ENCODE measurements at places on chromosomes 16 and 17.

GRCh38 chr17:8991514-8992285 lies 26.2 kb upstream of the PIK3R5 start:
- H3K4me1 ChIP-seq = no peaks in the 10 kb centered on the region
- no peak overlapping the region for H3K27ac ChIP-seq
- H3K4me3 ChIP-seq = no peak overlapping the region
- no peaks in the 10 kb centered on the region for H3K36me3 ChIP-seq
- H3K27me3 ChIP-seq = peaks cover 10% of the 10 kb centered on the region

DNA sequence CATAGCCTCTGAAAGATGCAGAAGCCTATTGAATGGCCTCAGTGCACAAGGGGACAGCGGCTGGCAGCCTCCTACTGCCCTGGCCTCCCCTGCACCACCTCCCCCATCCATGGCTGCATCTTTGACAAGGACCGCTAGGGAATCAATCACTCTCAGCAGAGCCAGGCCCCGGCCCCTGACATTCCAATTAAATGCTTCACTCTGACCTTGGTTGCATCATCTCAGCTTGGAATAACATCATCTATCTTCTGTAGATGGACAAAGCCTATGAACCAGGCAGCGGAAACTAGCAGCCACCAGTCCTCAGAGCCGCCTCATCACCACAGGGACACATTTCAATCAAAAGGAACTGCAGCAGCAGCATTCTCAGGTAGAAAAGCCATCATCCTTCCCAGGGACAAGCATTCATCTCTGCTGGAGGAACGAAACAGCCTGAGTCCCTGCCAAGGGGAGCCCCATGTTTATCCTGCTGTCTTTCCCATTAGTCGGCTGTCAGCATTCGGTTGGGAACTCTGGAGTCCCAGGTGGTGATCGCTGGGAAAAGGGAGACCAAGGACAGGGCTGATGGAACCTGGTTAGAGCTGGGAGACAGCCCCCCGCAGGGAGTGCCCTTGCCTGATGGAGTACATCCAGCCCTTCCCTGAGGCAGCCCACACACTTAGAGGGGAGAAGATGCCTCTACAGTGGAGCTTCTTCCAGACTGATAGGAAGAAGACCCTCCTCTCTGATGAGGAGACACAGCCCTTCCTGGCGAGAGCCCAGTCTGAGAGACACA lies 11.5 kb upstream of the TMEM132E start:
- H3K27me3 ChIP-seq = peaks cover 80% of the 10 kb centered on the region
- H3K36me3 ChIP-seq = no peaks in the 10 kb centered on the region
- no peaks in the 10 kb centered on the region for H3K4me1 ChIP-seq
- H3K27ac ChIP-seq = no peak overlapping the region
- no peak for DNase-seq

DNA sequence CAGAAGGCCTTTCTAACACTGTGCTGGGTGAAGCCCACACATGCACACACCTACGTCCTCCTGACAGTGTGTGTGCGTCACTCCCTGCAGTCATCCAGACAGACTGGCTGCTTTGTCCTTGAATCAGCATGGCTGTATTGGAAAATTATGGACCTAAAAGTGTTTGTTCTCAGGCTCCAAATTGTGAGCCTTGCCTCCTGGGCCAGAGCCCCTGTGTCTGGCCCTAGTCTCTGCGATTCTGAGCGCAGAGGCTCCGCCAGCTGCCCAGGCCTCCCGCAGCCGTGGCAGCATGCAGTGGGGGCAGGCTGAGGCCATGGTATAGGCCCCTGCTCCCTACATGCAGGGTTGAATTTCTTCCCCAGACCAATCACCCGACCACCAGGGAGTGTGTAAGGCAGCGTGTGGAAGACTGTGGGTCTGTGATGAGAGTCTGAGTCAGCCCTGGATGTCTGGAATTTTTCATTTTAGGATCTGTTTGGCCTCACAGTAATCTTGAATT lies 166.9 kb downstream of the LGALS9B start:
- DNase-seq = no peak
- H3K4me1 ChIP-seq = no peaks in the 10 kb centered on the region
- H3K27ac ChIP-seq = no peak overlapping the region

DNA sequence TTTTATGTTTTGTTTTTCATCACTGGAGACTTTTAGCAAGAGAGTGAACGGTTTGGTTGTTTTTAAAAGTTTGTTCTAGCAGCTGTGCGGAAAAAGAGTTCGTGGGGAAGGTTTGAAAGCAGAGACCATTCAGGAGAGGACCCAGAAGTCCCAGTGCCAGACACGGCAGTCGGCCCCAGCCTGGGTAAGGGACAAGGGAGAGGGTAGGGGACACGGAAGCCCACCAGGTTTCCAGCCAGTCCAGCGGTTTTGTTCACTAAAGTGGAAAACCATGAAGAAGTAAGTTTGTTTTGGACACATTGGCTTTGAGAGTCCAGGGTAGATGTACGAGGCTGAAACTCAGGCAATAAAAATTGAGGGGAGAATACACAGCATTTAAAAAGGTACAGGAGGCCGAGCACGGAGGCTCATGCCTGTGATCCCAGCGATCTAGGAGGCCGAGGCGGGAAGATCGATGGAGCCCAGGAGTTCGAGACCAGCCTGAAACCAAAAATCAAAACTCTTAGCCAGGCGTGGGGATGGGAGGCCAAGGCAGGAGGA lies 56.8 kb upstream of the RPH3AL start:
- H3K27ac ChIP-seq = peak overlapping the region; percentile 92
- peak overlapping the region; percentile 97 for H3K4me3 ChIP-seq
- no peaks in the 10 kb centered on the region for H3K27me3 ChIP-seq
- DNase-seq = no peak
- H3K36me3 ChIP-seq = no peaks in the 10 kb centered on the region

- DNase-seq = no peak
- no peaks in the 10 kb centered on the region for H3K4me1 ChIP-seq
- no peaks in the 10 kb centered on the region for H3K27me3 ChIP-seq
- no peaks in the 10 kb centered on the region for H3K36me3 ChIP-seq
- H3K4me3 ChIP-seq = no peak overlapping the region
These were observed 2093.4 kb downstream of the TP53TG3F start for GRCh38 chr16:35552763-35553162.

DNA sequence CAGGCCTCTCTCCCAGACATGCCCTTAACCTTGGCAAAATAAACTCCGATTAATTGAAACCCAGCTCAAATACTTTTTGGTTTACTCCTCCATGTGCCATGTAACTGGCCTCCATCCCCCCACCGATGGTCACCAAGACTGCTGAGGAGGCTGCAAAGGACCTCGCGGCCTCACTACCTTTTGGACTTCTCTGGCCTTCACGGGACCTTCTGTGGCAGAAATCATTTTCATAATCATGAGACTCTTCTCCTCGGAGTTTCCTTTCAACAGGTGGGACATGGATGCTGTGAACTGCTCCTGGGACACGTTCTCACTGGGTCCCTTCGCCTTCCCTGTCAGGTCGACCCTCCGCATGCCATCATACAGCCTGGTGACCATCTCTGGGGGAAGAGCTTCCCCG lies 9.0 kb downstream of the MEAK7 start:
- H3K4me1 ChIP-seq = no peaks in the 10 kb centered on the region
- DNase-seq = no peak
- peaks cover 49% of the 10 kb centered on the region for H3K36me3 ChIP-seq
- H3K27ac ChIP-seq = no peak overlapping the region
- no peaks in the 10 kb centered on the region for H3K27me3 ChIP-seq
- H3K4me3 ChIP-seq = no peak overlapping the region

- H3K4me3 ChIP-seq = no peak overlapping the region
- no peaks in the 10 kb centered on the region for H3K36me3 ChIP-seq
- no peak for DNase-seq
- no peaks in the 10 kb centered on the region for H3K27me3 ChIP-seq
- H3K4me1 ChIP-seq = no peaks in the 10 kb centered on the region
- no peak overlapping the region for H3K27ac ChIP-seq
These were observed 28.6 kb downstream of the C16orf74 start for GRCh38 chr16:85722128-85722893.

GRCh38 chr17:56740481-56740880 lies 93.2 kb downstream of the C17orf67 start:
- no peaks in the 10 kb centered on the region for H3K4me1 ChIP-seq
- H3K27ac ChIP-seq = no peak overlapping the region
- H3K27me3 ChIP-seq = no peaks in the 10 kb centered on the region
- no peak overlapping the region for H3K4me3 ChIP-seq

DNA sequence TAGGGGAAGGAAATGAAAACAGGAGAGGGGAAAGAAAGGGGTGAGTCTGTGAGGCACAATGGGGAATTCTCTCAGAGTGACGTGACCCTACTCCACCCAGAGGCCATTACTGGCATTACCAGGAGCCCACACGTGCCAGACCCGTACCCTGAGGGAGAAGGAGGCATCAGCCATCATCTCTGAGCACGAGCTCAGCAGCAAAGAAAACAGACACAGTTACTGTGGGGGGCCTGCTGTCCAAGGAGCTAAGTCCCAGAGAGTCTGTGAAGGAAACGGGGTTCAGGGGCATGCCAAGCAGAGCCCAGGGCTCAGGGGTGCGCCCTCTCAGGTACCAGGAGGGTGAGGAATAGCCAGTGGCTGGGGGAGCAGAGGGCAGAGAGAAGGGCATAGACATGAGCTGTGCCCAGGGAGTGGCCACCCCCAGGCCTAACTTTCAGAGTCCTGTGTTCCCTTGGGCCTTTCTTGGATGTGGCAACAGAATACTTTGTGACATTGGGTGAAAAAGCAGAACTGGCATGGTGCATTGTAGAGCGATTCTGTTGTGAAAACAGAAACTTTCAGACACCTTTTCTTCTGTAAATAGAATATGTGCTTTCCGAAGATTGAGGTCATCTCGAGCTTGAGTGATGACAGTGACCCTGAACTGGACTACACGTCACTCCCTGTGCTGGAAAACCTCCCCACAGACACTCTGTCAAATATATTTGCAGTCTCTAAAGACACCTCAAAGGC lies 11.3 kb downstream of the TAF1C start:
- DNase-seq = no peak
- no peaks in the 10 kb centered on the region for H3K27me3 ChIP-seq
- peaks cover 26% of the 10 kb centered on the region for H3K36me3 ChIP-seq

- H3K36me3 ChIP-seq = no peaks in the 10 kb centered on the region
- peaks cover 37% of the 10 kb centered on the region for H3K4me1 ChIP-seq
- peak overlapping the region; percentile 60 for H3K27ac ChIP-seq
- H3K27me3 ChIP-seq = peaks cover 5% of the 10 kb centered on the region
These were observed 20.2 kb downstream of the NGFR start for GRCh38 chr17:49515196-49515770.

GRCh38 chr16:88430185-88430523 lies 22.9 kb upstream of the ZFPM1 start:
- H3K4me1 ChIP-seq = no peaks in the 10 kb centered on the region
- peaks cover 34% of the 10 kb centered on the region for H3K27me3 ChIP-seq
- peak overlapping the region; percentile 73 for H3K4me3 ChIP-seq
- peak overlapping the region; percentile 53 for H3K27ac ChIP-seq
- DNase-seq = no peak

DNA sequence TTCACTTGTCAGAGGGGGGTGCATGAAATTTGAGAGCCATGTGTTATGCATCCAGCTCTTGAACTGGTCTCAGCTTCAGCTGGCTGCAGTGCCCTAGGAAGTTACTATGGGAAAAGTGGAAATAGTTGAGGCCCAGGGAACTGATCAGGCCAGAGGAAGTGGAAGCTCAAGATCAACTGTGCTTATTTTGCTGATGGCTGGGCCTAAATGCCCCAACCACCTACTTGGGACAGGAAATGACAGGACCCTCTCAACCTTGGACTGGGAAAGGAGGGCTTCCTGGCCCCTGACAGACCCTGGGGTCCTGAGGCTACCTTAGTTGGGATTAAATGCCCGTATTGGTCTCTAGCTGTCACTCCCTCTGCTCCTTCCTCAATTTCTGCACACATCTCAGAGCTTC lies 1.2 kb upstream of the TAOK2 start:
- H3K4me1 ChIP-seq = peaks cover 29% of the 10 kb centered on the region
- H3K4me3 ChIP-seq = no peak overlapping the region
- H3K27ac ChIP-seq = no peak overlapping the region
- no peak for DNase-seq
- H3K27me3 ChIP-seq = no peaks in the 10 kb centered on the region

DNA sequence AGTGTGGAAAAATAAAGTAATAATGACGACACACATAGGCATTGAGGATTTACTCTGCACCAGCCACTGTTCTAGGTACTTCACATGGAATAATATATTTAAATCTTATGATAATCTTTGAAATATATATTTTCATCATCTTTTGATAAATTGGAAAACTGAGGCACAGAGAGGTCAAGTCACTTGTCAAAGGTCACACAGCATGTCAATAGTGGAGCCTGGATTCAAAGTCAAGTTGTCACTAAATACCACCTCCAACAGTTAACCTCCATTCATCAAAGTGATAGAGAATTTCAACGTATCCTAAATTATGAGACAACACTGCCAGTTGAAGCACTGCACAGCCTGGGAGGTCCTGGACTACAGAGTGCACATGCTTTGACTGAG lies 121.7 kb downstream of the IRX5 start:
- no peak overlapping the region for H3K4me3 ChIP-seq
- H3K36me3 ChIP-seq = no peaks in the 10 kb centered on the region
- H3K27me3 ChIP-seq = no peaks in the 10 kb centered on the region
- DNase-seq = no peak

GRCh38 chr17:66469890-66470289 lies 167.5 kb downstream of the PRKCA start:
- no peak overlapping the region for H3K27ac ChIP-seq
- no peaks in the 10 kb centered on the region for H3K36me3 ChIP-seq
- peaks cover 26% of the 10 kb centered on the region for H3K4me1 ChIP-seq
- no peaks in the 10 kb centered on the region for H3K27me3 ChIP-seq
- DNase-seq = no peak

- no peak overlapping the region for H3K27ac ChIP-seq
- H3K4me1 ChIP-seq = no peaks in the 10 kb centered on the region
- peaks cover 5% of the 10 kb centered on the region for H3K36me3 ChIP-seq
These were observed 90.1 kb downstream of the EFCAB13 start for GRCh38 chr17:47413872-47414271.

DNA sequence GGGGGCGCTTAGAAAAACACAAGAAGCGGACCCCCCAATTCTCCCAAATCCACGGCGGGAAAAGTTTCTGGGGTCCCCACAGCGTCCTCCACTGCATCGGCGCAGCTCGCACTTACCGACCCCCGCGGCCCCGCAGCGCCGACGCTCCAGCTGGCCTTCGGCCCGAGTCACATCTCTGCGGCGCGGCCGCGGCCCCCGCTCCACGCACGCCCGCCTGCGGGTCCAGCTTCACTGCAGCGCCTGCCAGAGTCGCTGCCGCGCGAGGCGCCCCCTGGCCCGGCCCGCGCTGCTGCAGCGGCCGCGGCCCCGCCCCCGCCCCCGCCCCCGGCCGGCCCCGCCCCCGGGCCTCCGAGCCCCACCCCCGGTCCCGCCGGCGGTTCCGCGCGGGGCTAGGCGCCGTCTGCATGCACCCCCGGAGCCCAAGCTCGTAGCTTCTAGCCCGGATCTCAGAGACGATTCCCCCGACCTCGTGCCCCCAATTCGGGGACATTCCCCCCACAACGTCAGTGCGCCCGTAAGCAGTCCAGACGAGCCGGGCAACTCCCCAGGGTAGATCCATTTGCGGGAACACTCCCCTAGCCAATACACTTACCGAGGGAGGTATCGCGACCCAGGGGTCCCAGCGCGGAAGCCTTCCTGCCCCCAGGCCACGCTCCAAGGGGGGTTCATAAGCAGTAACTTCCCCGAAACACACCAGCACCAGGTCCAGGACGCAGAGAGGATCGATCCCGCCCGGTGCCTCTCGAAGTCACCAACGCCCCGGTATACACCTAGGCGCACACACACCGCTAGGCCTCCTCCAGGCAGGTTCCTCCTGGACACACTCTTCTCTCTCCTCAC lies at the start of gene GPRC5B:
TSS of gene GPRC5B (minus strand) at position 238 of the 840 bp plus-strand sequence. CDS start 12,003 bp downstream, outside the sequence.
- H3K36me3 ChIP-seq = no peaks in the 10 kb centered on the region
- peaks cover 46% of the 10 kb centered on the region for H3K4me1 ChIP-seq
- DNase-seq = peak; percentile 51

GRCh38 chr16:69302301-69302700 lies 8.8 kb upstream of the VPS4A start:
- no peak overlapping the region for H3K27ac ChIP-seq
- no peak overlapping the region for H3K4me3 ChIP-seq
- no peaks in the 10 kb centered on the region for H3K4me1 ChIP-seq
- H3K36me3 ChIP-seq = peaks cover 32% of the 10 kb centered on the region
- H3K27me3 ChIP-seq = no peaks in the 10 kb centered on the region
